ENCODE measurements at places on chromosomes 2 and 18.

GRCh38 chr2:163177592-163177991 lies 339.0 kb upstream of the KCNH7 start:
- DNase-seq, result no peak

DNA sequence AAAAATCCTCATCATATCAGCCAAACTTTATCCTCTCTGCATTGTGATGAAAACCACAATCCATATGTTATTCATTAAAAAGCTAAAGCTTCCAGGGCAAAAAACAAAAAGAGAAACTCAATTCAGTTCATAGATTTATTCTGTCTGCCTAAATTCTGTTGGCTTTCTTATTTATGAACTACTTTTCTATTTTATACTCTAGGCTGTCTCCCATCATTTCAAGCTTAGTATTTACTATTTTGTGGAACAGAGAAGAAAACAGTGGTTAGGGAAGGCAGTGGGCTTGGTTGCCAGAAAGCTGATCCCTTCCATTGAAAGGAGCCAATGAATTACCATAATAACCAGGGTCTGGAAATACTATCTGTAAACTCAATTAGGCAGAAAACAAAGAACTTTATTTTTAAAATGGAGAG lies 71.8 kb downstream of the RAPH1 start:
- DNase-seq, result peak; percentile 14

- peak; percentile 72 for DNase-seq
Observed at GRCh38 chr2:75787532-75788132, 76.9 kb upstream of the GCFC2 start.

DNA sequence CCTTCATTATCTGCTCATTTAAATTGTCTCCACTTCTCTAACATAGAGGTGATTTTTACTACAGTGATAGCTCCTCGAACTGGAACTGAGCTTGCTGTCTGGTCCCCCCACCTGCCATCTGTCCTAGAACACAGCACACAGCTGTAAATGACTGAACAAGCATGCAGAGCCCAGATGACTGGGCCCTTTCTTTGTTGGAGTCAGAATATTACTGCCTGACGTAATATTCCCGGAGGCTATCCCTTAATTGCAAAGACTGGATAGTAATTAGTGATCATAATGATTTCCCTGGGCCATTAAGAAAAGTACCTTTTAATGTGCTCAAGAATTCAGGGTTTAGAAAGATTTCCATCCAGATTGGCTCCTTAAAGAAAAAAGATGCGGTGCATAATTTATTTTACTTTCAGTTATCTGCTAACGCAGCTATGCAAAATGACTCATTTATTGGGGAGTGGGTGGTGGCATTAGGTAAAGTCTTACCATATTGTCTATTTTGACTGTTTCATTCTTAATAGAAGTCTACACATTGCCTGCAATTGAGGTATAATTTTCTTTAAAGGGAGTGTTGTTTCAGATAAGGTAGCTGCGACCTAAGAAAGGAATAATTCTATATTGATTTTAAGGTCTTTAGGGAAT lies 84.4 kb downstream of the MAP4K4 start:
- no peak for DNase-seq
